CD8-positive, alpha-beta memory T cell (primary cell): ENCODE measurements at places on chromosomes 5 and 9.

DNA sequence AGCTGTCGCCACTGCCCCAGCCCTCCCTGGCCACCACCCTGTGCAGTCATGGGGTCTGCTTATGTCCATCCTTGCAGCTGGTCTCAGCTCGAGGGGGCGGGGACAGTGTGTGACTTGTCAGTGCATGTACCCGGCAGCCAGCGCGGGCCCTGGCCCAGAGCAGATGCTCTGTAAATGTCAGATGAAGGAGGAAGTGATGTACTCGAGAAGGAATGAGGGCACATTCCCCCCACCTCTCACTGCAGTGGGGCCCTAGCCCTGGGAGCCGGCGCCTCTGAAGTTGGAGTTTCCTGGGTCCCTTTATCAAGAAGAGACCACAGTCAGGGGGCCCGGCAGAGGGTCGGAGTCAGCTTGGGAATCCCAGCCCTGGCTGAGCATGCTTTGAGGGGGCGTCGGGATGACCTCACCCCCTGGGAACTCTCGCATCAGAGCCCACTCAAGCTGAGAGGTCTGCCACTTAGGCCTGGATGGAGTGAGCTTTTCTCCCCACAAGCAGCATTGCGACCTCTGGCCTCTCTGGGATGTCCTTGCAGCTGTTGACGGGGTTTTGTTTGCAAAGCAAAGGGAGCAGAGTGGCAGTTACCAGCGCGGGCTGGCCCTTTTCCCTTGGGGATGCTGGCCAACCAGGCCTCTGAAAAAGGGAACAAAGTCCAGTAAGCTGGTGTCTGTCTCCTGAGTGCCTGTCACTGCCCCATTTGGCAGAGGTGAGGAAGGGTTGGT lies 19.0 kb downstream of the NEURL1B start:
- DNase-seq: no peak

DNA sequence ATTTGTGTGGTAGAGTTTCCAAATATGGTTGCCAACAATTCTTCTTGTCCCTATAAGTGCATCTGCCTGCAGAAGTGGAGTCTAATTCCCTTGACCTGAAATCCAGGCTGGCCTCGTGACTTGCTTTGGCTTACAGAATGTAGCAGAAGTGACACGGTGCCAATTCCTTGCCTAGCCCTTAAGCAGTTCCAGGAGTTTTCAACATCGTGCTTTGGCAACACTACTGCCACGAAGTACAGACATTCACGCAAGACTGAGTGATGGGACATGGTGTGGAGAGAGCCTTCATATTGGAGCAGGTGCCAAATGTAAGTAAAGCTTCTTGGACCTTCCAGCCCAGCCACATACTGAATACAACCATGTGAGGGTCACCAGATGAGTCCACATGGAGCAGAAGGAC lies 92.9 kb upstream of the NEK6 start:
- DNase-seq: no peak

GRCh38 chr9:132556235-132556634 lies 26.2 kb upstream of the BARHL1 start:
- DNase-seq: no peak

- DNase-seq: no peak
These were observed 239.0 kb downstream of the FSTL4 start for GRCh38 chr5:133373121-133373870.

GRCh38 chr9:2727374-2727773 lies 10.1 kb downstream of the KCNV2 start:
- DNase-seq: no peak

GRCh38 chr9:116405321-116405720 lies 251.7 kb downstream of the PAPPA start:
- DNase-seq: no peak

- no peak for DNase-seq
These were observed 153.9 kb downstream of the MARCHF11 start for GRCh38 chr5:16025681-16026080.

GRCh38 chr5:30401479-30402058 lies 791.9 kb upstream of the CDH6 start:
- DNase-seq: no peak

DNA sequence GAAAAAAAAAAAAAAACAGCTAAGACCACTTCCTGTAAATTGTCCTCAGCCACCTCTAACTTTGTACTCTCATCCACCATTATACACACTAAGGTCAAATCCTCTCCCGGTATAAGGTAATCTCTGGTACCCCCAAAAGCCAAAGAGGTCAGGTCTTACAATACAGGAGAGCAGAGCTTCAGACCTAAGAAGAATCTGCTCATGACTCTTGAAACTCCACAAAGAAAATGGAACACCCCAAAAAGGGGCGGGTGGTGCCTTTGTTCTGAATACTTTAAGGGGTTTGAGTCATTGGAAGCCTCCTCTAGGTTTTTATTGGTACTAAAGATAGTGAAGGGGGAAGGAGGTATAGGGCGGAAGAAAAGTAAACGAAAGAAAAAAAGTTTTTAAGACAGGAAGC lies 69.8 kb downstream of the COL15A1 start:
- DNase-seq: no peak

DNA sequence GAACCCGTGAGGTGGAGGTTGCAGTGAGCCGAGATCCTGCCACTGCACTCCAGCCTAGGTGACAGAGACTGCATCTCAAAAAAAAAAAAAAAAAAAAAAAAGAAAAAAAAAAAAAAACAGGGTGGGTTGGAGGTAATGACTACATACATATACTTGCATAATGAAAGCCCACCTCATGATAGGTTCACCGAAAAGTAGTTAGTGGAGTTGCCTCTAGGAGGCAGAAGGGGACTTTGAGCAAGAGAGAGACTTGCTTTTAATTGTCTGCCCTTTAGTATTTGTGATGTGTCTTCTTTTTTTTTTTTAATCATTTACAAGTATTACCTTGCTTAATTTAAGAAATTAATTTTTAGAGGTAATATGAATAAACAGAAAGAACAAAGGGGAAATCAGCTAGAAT lies 99.8 kb downstream of the PPARGC1B start:
- no peak for DNase-seq

GRCh38 chr9:37966412-37967013 lies 62.6 kb upstream of the SLC25A51 start:
- DNase-seq: no peak

- DNase-seq: no peak
These were observed 179.0 kb downstream of the ROR2 start for GRCh38 chr9:91771027-91771426.

GRCh38 chr5:144089401-144090021 lies 80.9 kb downstream of the YIPF5 start:
- DNase-seq: no peak

DNA sequence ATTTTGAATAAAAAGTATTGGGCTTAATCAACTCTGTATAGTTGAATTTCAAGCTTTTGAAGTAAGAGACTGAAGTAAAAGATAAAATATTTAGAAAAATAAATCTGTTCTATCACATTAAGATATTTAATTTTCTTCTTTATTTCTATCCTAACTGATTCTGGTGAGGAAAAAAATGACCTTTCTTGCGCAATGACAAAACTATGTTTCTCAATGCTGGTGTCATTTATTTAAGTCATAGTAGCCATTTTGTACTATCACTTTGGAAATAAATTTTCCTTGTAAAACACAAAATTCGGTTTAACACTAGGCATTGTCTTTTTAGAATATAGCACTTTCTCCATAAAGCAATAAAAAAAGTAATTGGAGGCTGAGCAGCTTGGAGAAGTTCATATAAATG lies 728.0 kb downstream of the CDH9 start:
- DNase-seq: no peak

DNA sequence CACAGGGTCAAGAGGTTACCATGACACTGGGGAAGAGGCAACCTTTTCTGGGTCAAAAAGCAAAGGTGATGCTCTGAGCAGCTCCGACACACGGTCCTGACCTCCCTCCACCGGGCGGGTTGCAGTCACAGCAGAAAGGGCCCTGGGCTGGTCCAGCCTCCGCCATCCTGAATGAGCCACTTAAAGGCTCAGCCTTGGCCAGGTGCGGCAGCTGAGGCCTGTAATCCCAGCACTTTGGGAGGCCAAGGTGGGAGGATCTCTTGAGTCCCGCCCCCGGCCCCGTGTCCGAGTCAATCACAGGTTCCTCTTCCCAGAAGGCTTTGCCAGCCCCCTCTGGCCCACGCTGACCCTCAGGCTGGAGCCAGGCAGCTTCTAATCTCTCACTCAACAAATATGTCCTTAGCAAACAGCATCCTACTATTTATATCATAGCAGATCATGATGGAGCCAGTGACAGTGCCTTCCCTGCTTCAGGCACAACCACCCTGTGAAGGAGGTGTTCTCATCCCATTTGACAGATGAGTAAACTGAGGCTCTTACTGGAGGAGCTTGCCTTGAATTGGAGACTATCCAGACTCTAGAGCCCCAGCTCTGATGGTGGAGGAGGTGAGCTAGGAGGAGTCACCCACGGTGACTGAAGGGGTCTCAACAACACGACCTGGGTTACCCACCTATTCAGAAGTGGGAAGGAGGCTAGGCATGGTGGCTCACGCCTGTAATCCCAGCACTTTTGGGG lies 79.1 kb downstream of the LRSAM1 start:
- DNase-seq: no peak

DNA sequence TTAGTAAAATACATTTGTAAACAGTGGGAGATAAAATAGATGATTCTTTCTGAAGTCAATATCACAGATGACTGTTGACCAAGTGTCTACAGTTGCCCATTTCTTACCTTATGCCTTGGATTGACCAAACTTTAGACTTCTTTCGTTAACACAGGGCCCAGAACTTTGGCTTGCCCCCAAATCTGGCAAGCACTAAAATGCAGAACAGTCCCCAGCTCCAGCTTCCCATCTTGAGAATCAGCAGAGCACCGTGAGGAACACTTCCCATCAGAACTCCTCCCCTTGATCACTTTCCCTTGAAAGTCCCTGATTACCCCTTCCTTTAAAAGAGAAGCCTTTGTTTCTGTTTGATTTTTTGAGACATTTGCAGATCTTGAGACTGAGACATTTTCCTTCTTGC lies 1039.9 kb downstream of the TLE1 start:
- no peak for DNase-seq

GRCh38 chr5:112419164-112419985 lies at the start of gene EPB41L4A:
Gene EPB41L4A, minus strand, starts transcription at chr5:112419277. Its CDS starts 238 bp downstream, at chr5:112419039.
- no peak for DNase-seq

DNA sequence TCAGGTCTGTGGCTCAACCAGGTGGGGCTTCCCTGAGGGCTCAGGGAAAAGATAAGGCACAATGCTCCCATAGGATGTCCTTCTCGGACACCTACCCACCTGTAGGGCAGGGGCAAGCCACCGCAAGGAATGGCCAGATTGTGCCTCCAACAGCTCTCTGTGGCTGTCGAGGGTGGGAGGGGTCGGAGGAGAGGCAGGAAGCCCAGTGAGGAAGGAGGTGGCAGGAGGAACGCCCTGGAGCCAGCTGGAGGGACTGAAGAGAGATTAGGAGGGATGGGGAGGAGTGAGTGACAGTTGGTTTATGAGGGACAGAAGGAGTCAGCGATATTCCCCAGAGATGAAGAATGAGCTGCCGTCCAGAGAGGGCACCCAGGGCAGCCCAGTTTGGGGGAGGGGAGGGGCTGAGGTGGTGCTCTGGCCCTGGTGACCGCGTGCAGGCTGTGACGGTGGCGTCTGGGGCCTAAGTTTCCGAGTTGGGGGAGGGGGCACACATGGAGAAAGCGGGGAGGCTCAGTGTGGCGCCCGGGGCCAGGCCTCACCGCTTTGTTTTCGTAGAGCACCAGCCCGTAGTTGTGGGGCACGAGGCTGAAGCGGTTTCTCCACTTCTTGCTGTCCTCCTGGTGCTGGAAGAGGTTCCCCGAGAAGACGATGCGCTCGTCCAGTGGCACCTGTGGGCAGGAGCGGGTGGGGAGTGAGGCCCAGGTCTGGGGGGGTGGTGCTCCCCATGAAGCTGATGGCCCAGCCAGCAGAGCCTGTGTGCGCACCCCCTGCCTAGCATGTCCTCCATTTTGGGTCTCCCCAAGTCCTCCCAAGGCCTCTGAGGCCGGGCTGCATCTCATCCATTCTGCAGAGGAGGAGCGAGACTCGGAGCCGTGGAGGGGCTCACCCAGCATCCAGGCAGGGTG lies 75.6 kb downstream of the LRSAM1 start:
- DNase-seq: no peak

DNA sequence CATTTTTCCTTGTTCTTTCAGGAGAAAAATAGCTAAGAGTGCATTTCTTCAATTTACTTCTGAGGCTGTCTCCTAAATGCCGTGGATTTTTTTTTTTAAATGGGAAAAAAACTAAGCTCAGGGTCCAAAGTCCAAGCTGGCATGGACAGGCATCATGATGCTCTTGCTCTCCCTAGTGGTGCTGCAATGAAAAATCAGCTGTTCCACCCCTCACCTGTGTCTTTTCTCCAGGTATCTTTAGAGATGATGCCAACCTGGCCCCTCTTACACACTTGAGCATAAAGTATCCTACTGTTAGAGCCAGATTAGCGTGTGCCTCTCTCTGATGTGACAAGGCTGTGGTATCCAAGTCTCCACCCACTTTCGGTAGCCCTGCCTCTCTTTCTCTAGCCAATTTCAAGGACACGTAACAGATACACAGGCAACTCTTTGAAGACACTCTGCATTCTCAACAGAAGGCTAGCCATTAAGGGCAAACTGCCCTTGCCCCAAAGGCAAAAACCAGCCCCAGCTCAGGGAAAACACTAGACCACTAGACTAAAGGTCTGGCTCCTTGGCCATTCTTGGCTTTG lies 208.8 kb downstream of the SAXO1 start:
- no peak for DNase-seq

DNA sequence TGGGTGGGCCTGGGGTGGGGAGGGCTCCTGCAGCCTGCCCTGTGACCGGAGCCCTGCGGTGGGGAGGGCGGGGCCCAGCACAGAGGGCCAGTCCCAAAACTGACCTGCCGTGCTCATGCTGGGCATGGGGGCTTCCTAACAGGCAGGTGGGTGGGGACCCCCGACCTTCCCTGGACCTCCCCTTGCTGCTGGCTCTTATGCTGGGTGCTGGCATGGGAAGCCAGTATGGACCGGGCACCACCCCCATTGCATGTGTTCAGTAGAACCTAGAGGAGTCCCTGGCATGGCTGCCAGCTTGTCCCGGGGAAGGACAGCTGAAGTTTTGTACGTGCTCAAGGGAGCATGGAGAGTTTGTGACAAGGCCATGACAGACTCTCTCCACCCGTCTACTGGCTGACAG lies 37.1 kb downstream of the WNK2 start:
- DNase-seq: no peak

DNA sequence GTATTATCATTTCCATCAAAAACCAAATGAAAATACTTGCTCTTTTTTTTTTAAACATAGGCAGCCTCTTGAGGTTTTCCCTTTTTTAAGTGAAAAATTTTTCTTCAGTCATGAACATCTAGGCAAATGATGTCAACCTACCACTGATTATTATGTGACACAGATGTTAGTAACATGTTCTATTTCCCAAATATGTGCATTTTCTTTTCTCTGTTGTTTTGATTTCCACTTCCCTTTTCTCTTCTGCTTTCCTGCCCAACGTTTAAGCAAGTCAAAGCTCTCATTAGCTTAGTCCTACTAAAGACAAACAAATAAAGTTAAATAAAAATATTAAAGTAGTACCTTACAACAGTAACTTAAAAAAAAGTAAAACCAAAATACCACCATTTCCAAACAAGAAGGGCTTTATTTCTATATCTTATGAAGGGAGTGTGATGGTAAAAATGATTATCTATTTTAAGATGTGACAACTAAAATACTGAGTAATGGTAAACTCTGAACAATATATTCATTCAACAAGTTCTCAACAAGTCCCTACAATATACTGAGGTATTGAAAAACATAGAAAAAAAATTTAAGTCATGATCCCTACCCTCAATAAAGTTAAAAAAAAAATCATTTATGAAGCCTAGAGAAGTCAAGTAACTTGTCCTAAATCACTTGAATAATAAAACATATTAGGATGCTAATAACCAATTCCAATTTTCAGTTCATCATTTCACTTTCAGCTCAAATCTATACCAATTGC lies 9.4 kb downstream of the SLC38A9 start:
- DNase-seq: no peak
